Amniotic stem cell (primary cell): ENCODE measurements at places on chromosomes 16 and 17.

- DNase-seq, result no peak
Measured at GRCh38 chr16:4351880-4352279, 759 bp upstream of the PAM16 start.

- DNase-seq, result no peak
Measured at GRCh38 chr17:19641687-19642372, 6.7 kb upstream of the ALDH3A2 start.

DNA sequence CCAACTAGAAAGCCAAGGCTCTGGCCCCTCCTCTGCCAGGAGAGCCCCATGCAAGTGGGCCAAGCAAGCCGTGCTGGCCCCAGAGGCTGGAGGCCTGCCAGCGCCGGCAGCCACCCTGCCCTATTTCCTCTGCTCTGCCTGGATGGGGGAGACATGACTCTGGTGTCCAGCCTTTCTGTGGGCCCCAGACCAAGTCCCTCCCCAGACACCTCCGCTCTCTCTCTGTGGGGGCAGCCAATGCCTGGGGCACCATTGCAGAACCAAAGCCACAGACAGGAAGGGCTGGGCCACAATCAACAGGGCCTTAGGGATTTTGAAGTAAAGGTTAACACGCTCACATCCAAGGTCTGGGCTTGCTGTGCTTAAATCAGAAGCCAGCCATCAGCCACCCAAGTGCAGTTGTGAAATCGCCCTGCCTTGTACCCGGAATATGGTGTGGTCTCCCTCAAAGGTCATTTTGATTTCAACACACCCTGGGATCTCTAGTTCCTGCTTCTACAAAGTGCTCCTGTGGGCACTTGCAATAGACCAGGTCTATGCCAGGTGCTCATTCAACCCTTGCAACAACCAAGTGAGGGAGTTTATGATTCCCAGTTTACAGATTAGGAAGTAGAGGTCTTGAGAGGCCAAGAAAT is 63.5 kb upstream of the TEX2 start:
- no peak for DNase-seq

DNA sequence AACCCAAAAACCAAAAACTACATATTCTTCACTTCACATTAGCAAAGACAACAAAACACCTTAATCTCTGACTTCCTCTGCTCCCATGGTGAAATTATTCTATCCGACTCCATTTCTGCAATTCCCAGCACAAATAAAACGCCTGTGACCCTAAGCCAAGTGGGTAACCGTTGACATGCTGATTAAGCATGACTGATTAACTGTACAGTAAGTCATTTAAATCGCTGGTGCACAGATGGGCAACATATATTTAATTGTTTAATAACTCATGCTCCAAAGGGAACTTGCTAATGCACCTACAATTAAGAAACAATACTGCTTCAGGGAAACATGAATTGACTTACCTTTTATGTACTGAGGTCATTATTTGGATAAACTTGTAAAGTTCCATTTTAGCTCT is 436.7 kb downstream of the KIF2B start:
- no peak for DNase-seq

GRCh38 chr16:75264999-75265910 is 13.8 kb upstream of the BCAR1 start:
- DNase-seq, result no peak

GRCh38 chr17:71342737-71343136 is 778.1 kb upstream of the SOX9 start:
- DNase-seq, result no peak
